ENCODE measurements at places on chromosomes 2 and 18. TPM values are rescaled to one million over a fixed set of nuclear protein-coding genes. Genes with fewer than 3 reads are reported as not detected.
A peak's percentile ranks its signal among the peaks of the same experiment; 100 is the strongest.

DNA sequence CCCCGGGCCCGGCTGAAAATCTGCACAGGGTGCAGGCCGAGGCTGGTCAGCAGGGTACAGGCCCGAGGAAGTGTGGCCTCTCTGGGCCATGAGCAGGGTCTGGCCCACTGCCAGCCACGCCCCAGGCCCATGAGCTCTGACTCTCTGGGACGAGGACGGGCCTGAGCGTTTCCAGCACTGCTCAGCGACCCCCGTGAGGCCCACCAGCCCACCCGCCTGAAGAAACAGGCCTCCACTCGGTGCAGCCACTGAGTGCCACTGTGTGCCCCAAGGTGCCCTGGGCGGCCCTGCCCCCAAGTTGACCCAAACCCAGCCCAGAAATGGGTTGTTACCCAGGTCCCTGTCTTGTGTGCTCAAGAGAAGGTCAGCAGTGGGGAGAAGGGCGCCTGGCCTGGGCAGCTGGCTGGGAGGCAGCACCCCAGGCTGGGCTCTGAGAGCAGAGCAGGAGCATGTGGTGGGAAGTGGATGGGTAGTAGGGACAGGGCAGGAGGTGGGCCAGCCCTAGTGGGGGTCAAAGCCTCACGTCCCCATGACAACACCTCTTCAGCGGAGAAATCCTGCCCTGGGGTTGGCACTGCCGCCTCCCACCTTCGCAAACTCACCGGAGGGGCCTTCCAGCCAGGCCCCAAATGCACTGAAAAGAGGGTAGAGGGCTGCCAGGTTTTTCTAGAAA, 2.1 kb upstream of the SNED1 start:
- H3K27me3 ChIP-seq = peaks cover 4% of the 10 kb centered on the region
- no peak overlapping the region for H3K27ac ChIP-seq
- no peak for DNase-seq
- no peaks in the 10 kb centered on the region for H3K36me3 ChIP-seq
- no peak overlapping the region for H3K4me3 ChIP-seq

- no peak overlapping the region for H3K4me3 ChIP-seq
- H3K4me1 ChIP-seq = no peaks in the 10 kb centered on the region
- H3K27me3 ChIP-seq = no peaks in the 10 kb centered on the region
- no peak overlapping the region for H3K27ac ChIP-seq
- no peaks in the 10 kb centered on the region for H3K36me3 ChIP-seq
Observed at GRCh38 chr2:38474715-38475566, 97.9 kb upstream of the ATL2 start.

- H3K4me1 ChIP-seq = peaks cover 15% of the 10 kb centered on the region
- H3K4me3 ChIP-seq = no peak overlapping the region
- H3K27me3 ChIP-seq = no peaks in the 10 kb centered on the region
- no peak overlapping the region for H3K27ac ChIP-seq
- no peaks in the 10 kb centered on the region for H3K36me3 ChIP-seq
- DNase-seq = no peak
Observed at GRCh38 chr2:9782197-9782719, 61.0 kb upstream of the TAF1B start.

- no peak overlapping the region for H3K27ac ChIP-seq
- peaks cover 10% of the 10 kb centered on the region for H3K4me1 ChIP-seq
- H3K4me3 ChIP-seq = no peak overlapping the region
- no peaks in the 10 kb centered on the region for H3K27me3 ChIP-seq
- peaks cover 50% of the 10 kb centered on the region for H3K36me3 ChIP-seq
- no peak for DNase-seq
Observed at GRCh38 chr18:79941473-79942119, 9.9 kb downstream of the SLC66A2 start.

DNA sequence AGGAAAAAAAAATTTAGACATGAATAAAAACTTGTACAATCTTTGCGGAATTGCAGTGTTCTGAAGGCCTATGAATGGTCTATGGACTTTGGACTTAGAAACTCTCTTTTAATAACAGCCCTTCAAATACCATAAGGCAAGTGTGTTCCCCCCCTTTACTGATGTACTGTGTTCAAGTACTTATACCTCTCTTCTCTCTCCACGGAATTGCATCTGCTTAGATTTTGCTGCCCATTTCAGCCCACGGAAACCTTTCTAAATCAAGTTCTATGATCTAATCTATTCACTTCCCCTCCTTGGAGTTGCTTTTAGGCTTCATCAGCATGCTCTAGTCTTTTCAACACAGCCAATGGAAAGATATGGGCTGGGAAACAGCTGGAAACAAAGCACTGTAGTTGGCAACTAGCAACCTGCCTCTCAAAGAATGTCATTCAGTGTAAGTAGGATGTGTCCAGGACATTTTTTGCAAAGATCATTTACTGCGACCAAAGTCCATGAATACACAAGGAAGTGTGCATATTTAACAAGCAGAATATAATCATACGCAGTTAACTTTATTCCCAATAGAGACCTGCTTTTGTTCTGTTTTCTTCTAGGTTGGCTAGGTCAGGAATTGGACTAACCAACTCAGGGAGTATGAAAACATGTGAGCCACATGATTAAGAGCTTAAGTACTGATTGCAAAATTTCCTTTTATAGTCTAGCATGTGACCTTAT, 58.0 kb downstream of the SLC40A1 start:
- H3K27me3 ChIP-seq = peaks cover 7% of the 10 kb centered on the region
- no peak overlapping the region for H3K4me3 ChIP-seq
- DNase-seq = no peak
- H3K36me3 ChIP-seq = no peaks in the 10 kb centered on the region

GRCh38 chr2:24874035-24874434, 46.0 kb downstream of the ADCY3 start:
- peak; percentile 3 for DNase-seq
- H3K4me1 ChIP-seq = no peaks in the 10 kb centered on the region
- no peak overlapping the region for H3K27ac ChIP-seq
- H3K4me3 ChIP-seq = no peak overlapping the region
- peaks cover 18% of the 10 kb centered on the region for H3K36me3 ChIP-seq

- peak; percentile 72 for DNase-seq
- H3K4me3 ChIP-seq = peak overlapping the region; percentile 12
- H3K4me1 ChIP-seq = peaks cover 42% of the 10 kb centered on the region
- H3K36me3 ChIP-seq = no peaks in the 10 kb centered on the region
- H3K27me3 ChIP-seq = no peaks in the 10 kb centered on the region
Observed at GRCh38 chr2:144703852-144704708, 184.2 kb upstream of the ZEB2 start.

DNA sequence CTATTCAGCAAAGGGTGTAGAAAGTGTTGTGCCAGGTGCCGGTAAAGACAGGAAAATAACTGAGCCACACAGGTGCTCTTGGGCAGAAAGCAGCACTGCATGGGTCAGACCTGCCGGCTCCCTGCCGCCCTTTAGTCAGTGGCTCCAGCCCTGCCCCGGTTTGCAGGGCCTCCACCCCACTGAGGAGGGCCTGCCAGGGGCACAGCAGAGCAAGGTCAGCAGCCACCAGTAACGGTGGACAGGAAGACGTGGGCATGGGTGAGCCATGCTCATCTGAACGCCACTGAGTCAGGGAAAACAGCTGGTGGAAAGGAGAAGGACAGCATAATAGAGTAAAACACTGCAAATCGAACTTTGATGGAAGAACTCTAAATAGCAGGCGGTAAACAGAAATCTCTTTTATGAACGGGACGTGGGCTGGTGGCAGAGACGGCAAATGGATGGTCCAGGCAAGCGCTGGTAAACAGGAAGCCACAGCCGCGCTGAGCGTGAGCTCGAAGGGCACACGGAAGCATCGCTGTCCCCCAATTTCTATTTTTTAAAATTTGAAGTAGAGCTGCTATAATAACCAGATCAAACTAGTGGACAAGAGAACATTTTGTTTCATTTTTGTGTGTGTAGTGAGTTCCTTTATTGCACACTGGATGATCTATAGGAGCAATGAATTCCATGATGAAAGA, 141.8 kb upstream of the ALKAL2 start:
- H3K27me3 ChIP-seq = no peaks in the 10 kb centered on the region
- no peaks in the 10 kb centered on the region for H3K36me3 ChIP-seq
- H3K4me3 ChIP-seq = peak overlapping the region; percentile 41
- H3K4me1 ChIP-seq = peaks cover 23% of the 10 kb centered on the region
- peak; percentile 44 for DNase-seq

DNA sequence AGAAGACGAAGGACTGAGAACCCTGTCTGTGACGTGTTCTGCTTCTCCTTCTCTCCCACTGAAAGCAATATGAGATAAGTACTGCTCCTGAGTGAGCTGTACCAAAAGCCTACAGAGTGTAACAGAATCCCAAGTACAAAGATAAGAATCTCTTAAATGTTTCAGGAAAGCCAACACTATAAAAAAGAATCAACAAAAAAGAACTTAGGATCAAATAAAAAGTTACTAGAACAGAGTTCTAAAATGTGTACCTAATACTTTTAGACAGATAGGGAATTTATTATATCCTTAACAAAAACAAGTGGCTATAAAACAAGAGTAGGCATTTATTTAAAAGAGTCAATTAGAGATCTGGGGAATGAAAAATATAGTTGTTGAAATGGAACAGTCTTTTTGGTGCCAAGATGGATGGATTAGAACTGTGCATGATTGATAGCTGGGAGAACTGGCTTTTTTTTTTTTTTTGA, 49.0 kb downstream of the NCOA1 start:
- no peaks in the 10 kb centered on the region for H3K27me3 ChIP-seq
- H3K4me3 ChIP-seq = no peak overlapping the region
- no peak overlapping the region for H3K27ac ChIP-seq
- no peaks in the 10 kb centered on the region for H3K36me3 ChIP-seq
- DNase-seq = no peak

DNA sequence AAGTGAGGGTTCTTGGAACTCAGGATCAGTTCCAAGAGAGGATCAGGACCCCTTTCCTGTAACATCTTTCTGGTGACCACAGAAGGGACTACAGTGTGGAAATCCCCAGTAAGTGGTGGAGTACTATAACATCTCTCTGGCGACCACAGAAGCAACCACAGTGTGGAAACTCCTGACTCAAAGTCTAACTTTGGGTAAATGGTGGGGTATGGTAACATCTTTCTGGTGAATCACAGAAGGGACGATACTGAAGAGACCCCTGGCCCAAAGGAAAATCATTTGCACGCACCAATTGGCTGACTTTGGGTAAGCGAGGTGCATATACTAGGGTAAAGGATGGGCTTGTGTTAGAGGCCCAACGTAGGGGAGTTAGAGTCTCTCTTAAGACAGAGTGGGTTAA, 56.3 kb upstream of the GULP1 start:
- no peak for DNase-seq
- no peaks in the 10 kb centered on the region for H3K36me3 ChIP-seq
- no peak overlapping the region for H3K27ac ChIP-seq
- H3K4me3 ChIP-seq = no peak overlapping the region

DNA sequence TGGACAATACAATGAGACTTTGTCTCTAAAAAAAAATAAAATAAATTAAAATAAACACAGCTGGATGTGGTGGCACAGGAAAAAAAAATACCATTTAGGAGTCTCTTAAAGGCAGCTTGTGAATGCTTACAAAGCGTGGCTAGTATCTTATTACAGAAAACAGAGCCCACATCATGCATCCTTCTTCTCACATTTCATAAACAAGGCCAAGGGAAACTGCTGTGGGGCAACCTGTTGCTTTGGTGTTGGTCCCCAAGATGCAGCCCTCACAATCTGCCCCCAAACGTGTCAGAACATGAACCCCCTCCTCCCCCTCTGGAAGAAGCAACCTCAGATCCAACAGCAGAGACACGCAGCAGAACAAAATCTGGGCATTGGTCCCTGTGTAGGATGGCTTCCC, 2.6 kb downstream of the SLC14A1 start:
- H3K27me3 ChIP-seq = no peaks in the 10 kb centered on the region
- H3K36me3 ChIP-seq = peaks cover 3% of the 10 kb centered on the region
- no peak for DNase-seq
- no peak overlapping the region for H3K4me3 ChIP-seq

- no peak overlapping the region for H3K27ac ChIP-seq
- no peaks in the 10 kb centered on the region for H3K27me3 ChIP-seq
- no peak overlapping the region for H3K4me3 ChIP-seq
- no peaks in the 10 kb centered on the region for H3K36me3 ChIP-seq
Observed at GRCh38 chr2:222490131-222490530, 65.8 kb downstream of the SGPP2 start.

DNA sequence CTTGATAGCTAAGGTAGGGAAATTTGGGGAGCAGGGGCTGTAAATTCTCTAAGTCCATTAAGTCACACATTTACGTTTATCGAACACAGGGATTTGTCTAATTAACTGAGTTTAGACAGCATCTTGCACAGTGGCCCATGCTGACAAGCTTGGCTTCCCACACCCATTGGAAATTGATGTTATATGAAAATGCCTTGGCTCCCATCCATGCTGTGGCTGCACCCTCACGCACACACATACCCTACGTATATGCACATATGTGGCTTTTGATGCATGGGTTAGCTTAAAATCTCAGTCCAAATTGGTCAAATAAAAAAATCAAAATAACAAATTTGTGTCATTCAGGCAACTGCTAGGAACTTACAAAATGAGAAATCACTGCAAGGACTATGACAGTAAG, 37.8 kb downstream of the SEC11C start:
- H3K27ac ChIP-seq = no peak overlapping the region
- no peak overlapping the region for H3K4me3 ChIP-seq
- H3K27me3 ChIP-seq = no peaks in the 10 kb centered on the region

DNA sequence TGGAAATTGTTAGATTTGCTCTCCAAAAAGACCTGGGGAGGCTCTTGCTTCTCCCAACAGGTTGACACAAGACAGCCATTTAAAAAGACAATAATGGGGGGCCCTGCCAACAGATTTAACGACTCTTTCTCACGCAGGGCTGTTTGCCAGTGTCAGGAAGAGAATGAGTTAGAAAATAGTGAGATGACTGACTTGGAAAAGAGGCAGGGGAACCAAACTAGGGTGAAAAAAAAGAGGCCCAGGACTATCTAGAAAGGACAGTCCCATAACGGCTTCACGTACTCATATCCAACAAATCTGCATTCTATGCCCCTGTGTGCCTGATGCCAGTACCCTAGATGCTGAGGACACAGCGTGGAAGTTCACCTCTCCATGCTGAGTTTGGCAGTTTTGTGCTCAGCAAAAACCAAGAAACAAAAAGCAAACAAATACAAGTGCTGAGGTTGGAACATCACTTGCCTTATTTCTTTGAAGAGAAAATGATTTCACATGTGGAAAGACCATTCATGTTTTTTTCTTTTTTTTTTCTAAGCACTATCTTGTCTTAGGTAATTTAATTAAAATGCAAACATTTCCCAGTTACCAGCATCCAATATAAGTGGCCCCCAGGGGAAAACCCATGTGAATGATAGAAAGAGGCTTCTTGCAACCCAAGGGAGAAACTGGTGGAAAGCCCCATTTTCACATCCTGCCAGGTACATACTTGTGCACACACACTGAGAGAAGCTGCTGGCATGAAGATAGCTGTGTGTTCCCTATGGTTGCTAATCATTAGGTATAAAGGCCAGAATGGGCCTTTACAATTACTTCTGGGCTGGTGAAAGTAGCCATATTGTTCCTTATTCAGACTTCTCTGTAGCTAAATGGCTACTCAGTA, 10.6 kb upstream of the WIPF1 start:
- DNase-seq = peak; percentile 84
- peaks cover 8% of the 10 kb centered on the region for H3K36me3 ChIP-seq
- H3K27me3 ChIP-seq = no peaks in the 10 kb centered on the region
- H3K27ac ChIP-seq = peak overlapping the region; percentile 75

PGAP1 gene
- 0.25 TPM for polyA plus RNA-seq

SLC40A1 gene
- 0.20 TPM for polyA plus RNA-seq

ALLC gene
- not detected for polyA plus RNA-seq

SULT1C2 gene
- polyA plus RNA-seq = not detected

SNED1 gene
- polyA plus RNA-seq = 25.5 TPM

Data from B cell (primary cell).